Mucosa of descending colon (tissue), 3 donors: ENCODE measurements at places on chromosomes 6 and 20. TPM values are rescaled to one million over a fixed set of nuclear protein-coding genes. Genes with fewer than 3 reads are reported as not detected.

- DNase-seq = no peak
Observed at GRCh38 chr6:130936933-130937332, 109.7 kb downstream of the SMLR1 start.

- no peak for DNase-seq
Observed at GRCh38 chr20:56440346-56441007, 27.9 kb upstream of the RTF2 start.

Gene NANP
- total RNA-seq = 2.5 TPM

Gene LYRM4
- 13.6 TPM for total RNA-seq

DNA sequence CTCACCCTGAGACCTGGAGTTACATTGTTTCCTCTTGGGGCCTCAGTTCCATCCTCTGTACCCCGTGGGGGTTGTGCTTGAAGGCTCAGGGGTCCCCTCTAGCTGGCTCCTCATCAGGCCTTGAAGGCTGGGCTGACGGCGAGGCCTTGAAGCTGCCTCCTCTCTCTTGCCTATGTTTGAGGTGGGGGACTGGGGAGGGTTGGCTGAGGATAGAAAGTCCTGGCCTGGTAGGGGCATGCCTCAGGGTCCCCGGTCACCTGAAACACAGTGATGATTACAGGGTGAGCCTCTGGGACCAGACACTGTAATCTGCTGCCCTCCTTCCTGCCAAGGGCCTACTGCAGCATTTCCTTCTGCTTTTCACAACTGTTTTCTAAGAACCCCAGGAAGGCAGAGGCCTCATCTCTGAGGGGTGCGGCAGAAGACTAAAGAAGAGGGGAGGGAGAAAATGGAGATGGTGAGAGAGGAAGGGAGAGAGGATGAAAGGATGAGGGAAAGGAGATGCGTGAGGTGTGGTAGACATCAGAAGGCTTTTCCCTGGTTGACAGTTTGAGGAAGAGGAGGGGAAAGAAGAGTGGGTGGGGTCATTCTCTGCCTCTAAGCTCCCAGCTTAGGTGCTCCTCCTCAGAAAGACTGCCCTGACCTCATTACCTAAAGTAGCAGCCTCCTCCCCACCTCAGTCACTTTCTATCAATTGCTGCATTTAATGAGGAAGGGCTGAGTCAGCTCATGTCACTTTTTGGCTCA lies 29.7 kb downstream of the VEGFA start:
- DNase-seq = peak; percentile 28

DNA sequence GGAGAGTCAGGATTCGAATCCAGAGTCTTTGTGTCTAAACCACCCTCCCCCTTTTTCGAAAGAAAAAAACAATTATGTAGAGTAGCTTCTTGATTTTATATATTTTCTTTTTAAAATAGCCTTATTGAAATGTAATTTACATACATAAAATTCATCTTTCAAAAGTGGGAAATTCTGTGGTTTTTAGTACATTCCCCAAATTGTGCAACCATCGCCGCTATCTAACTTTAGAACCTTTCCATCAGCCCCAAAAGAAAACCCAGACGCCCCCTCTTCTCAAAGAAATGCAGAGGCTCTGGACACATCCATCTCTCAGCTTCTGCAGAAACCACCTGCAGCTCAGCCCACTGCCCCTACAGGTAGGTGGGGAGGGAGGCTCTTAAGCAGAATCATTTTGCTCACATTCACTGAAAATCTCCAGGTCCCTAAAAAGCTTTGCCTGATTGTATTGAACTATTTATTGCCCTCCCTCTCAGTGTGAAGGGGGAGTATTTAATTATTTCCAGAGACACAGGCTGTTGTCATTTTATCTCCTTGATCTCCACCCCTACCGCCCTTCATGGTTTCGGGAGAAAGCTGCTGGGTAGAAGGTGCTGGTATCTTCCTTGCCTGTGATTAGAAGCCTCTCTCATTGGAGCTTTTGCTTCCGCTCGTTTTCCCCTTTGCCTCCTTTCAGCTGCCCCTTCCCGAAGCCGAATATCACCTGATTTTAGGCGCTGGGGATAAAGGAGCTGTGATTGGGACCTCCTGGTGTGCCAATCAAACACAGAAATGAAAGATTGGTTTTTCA lies 68.7 kb upstream of the KCNG1 start:
- DNase-seq = no peak

Gene DEFB132
- total RNA-seq = not detected

DNA sequence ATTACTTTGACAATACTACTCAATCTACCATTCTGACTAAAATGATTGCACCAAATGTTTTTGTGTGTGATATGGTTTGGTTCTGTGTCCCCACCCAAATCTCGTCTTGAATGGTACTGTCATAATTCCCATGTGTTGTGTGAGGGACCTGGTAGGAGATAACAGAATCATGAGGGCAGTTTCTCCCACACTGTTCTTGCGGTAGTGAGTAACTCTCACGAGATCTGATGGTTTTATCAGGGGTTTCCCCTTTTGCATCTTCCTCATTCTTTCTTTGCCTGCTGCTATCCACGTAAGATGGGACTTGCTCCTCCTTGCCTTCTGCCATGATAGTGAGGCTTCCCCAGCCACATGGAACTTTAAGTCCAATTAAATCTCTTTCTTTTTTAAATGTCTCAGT lies 20.8 kb downstream of the SYCP2 start:
- DNase-seq = no peak

DNA sequence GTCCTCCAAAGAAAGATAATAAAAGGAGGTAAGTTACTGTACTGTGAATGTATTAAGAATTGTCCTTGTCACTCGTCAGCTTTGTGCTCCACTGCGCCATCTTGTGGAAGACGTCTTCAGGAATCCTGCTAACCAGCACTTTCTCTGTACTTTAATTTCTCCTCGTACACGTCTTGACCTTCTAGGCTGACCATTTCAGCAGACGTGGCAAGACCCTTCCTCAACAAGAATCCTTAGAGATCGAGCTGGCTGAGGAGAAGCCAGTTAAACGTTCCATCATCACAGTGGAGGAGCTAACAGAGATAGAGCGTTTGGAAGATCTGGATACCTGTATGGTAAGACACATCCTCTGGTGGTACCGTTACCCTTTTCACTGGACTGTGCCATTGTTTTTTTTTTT lies 95.5 kb upstream of the SCGN start:
- peak; percentile 55 for DNase-seq

DNA sequence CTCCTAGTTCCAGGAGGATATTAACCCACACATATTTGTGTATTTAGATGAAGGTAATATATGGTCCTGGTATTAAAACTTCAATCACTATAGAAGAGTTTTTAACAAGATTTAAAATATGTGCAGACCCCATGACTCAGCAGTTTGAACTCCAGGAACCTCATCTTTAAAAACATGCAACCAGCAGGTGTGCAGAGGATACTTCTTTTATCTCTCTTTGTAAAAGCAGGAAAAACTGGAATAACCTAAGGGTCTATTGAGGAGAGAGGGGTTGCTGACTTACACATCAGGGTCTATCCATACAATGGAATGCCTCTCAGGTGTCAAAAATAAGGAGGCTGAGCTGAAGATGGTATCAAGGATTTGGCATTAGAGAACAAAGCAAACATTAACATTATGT lies 36.9 kb upstream of the TFAP2C start:
- DNase-seq = no peak

GRCh38 chr20:19213946-19214490 lies 1.6 kb downstream of the SLC24A3 start:
- DNase-seq = no peak

Gene ANKRD66
- total RNA-seq = not detected

DNA sequence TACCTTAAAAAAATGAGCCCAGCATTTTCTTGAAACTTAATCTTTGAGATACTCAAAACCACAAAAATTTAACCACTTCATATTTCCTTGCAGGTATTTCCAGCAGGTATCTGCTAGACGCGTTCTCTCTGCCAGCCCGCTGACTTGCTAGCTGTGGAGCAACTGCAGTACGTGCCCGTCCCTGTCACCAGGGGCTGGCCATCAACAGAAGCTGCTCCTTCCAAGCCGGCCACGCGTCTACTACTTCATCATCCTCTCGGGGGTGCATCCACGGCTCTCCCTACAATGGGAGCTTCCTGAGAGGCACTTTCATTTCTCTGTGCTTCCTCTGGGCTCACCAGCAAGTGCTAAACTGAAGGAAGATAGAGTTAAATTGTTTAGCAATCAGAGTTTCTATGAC lies 132.4 kb downstream of the DTNBP1 start:
- no peak for DNase-seq

DNA sequence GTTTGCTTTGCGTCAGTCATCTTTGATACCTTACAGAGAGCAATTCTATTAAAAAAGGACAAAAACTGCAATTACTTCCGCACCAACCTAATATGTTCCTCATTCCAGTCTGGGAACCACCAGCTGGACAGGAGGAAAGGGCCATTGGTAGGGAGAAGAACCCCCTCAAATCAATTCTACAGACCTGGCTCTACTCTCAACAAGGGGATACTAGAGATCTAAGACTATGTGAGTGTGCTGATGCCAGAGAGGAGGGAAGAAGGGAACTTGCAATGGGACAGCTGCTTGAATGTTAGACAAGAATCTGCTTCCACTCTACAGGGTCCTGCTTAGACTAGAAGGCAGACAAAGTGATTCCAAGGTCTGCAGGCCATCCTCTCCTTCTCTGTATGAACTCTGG lies 13.3 kb downstream of the MRPS18A start:
- no peak for DNase-seq

Gene PGC
- total RNA-seq = not detected

DNA sequence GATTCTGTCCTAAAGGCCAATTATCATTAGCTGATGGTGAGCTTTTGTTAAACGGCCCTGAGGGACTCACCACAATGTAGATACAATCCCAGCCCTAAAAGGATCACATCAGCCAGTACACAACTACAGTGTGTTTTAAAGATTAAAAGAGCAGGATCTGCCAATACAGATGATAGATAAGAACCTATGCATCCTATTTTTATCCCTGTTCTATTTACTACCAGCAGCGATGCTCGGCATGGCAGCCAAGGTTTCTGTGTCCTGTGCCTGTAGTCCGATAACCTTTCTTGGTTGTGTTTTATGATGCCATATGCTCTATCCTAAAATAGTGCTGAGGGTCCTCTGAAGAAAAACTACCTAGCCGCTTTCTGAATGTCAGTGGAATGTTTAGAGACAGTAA lies 289.4 kb downstream of the PHACTR1 start:
- DNase-seq = no peak

Gene PPP1R3G
- total RNA-seq = 0.55 TPM

Gene SALL4
- total RNA-seq = not detected

- DNase-seq = no peak
Observed at GRCh38 chr6:155196911-155197310, 66.9 kb upstream of the CLDN20 start.

Gene LY6G5C
- total RNA-seq = 4.2 TPM

GRCh38 chr6:68054756-68055155 lies 580.3 kb upstream of the ADGRB3 start:
- DNase-seq = no peak

Gene DUSP15
- total RNA-seq = 1.7 TPM

DNA sequence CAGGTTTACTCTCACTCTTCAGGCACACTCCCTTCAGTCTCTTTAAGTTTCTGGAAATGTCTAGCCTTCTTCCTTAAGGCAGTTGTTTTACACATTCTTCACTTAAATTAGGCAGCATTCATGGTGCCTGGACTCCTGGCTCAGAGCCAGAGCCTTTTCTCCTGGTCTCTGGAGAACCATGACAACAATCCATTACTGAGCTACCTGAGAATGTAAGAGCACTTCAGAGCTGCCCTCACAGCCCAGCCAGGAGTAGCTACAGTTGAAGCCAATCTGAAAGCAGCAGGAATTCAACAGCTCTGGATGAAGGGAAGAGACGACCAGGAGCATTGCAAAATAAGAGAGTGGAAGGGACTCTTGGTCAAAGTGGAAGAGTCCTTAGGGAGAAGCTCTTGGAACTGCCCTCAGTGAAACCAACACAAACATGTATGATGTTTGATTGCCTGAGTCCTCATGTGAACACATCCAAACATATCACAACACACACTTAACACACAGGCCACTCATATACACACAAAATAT lies 416.8 kb upstream of the SPTLC3 start:
- no peak for DNase-seq

DNA sequence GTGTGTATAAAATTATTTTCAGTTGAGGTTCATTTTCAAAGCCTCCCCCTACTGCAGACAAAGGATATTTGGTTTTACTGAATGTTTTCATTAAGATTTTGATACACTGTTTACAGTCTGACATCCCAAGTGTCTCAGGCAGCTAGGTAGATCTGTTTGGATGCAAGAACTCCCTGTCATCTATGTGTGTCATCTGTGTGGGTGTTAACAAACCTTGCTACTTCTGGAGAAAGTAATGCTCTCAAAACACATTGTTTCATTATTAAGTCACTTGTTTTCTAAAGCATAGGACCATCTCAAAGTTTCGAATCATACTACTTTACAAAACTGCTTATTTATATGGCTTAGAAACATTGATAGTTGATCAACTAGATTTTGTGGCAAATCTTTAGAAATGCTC lies 114.5 kb upstream of the TMEM170B start:
- DNase-seq = no peak

GRCh38 chr20:62131560-62132320 lies 9.5 kb downstream of the LSM14B start:
- no peak for DNase-seq

DNA sequence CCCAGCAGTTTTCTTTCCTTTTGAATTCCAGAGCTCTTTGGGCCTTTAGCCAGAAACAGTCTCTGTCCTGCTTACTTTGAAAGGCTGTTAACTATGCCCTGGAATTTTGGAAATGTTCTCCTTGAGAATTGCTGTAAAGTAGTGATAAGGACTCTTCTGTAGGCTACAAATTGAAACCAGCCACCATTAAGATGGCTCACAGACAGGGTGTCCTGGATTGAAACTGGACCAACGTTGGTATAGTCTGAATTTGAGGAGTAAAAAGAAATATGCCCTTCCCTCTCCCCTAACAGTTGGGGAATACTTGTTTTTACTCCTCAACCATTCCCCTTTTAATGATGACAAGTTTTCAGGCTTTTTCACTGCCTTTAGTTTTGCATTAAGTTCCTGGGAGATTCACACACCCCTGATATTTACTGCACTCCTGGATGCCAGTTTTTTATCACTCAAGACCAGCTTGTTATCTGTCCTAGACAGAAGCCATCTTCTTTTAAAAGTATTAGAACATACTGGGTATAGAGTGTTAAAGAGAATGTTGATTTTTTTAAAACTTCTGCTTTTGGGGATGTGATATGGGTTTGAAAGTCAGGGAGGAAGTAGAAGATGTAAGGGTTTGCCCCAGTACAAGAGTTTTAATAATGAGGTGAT lies 21.9 kb downstream of the TOP1 start:
- no peak for DNase-seq

DNA sequence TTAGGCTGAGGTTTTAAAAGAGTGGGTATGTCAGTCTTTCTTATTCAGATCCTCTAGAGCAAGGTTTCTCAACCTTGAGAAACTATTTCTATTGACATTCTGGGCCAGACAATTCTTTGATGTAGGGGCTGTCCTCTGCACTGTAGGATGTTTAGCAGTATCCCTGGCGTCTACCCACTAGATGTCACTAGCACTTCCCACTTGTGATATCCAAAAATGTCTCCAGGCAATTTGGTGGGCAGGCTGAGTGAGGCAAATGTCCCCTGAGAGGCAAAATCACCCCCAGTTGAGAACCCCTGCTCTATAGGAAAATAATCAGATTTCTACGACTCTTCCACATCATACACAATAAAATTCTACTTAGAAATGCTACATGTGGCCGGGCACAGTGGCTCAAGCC lies 7.7 kb upstream of the ZKSCAN8 start:
- DNase-seq = no peak

GRCh38 chr6:43497129-43497396 lies 13.1 kb downstream of the LRRC73 start:
- no peak for DNase-seq

GRCh38 chr6:72588155-72588554 lies 33.7 kb upstream of the KCNQ5 start:
- no peak for DNase-seq

GRCh38 chr6:38177882-38178583 lies 358.5 kb downstream of the ZFAND3 start:
- no peak for DNase-seq
